ENCODE measurements at places on chromosomes 13 and 19.

DNA sequence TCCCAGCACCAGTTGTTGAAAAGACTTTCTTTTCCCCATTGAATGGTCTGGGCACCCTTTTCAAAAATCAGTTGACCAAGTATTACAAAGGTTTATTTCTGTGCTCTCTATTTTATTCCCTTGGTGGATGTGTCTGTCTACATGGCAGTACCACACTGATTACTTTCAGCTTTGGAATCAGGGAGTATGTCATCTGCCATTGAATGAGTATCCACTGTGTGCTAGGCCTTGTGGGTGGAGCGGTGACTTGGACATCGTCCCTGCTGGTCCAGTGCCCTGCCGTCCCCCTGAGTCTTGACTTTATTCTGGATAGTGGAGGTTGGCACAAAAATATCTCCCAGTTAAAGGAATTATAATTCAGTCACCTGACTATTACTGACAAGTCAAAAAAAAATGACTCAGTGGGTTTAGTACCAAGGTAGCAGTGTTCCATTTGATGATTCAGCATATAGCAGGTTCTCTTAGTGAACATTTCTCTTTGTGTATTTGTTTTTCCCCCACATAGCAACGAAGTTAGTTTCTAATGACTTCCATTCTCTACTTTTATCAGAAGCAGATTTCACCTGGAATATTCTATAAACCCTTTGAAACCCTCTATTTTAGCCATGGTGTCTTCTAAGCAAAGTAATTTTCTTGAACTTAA, 3.9 kb downstream of the UPF3A start:
- DNase-seq, result no peak

- DNase-seq, result no peak
Observed at GRCh38 chr13:99386495-99386894, 79.3 kb upstream of the GPR183 start.

- no peak for DNase-seq
Observed at GRCh38 chr19:41323023-41323422, 13.1 kb downstream of the CCDC97 start.

GRCh38 chr13:38693641-38694040, 6.8 kb downstream of the FREM2 start:
- peak; percentile 27 for DNase-seq

DNA sequence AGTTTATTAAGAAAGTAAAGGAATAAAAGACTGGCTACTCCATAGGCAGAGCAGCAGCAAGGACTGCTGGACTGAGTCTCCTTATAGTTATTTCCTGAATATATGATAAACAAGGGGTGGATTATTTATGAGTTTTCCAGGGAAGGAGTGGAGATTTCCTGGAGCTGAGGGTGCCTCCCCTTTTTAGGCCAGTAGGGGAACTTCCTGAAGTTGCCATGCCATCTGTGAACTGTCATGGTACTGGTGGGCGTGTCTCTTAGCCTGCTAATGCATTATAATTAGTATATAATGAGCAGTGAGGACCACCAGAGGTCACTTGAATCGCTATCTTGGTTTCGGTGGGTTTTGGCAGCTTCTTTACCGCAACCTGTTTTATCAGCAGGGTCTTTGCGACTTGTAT, 13.5 kb downstream of the ZSCAN5A start:
- no peak for DNase-seq

All from Ammon's horn (tissue), 1 donor.